ENCODE measurements at places on chromosomes 1 and 21. TPM values are rescaled to one million over a fixed set of nuclear protein-coding genes. Genes with fewer than 3 reads are reported as not detected.

Gene BACE2
- total RNA-seq: 60.8 TPM

Gene ZSCAN20
- 19.5 TPM for total RNA-seq

Gene EXTL1
- 1.6 TPM for total RNA-seq

Gene KMO
- total RNA-seq: 12.8 TPM

Gene CSMD2
- 9.2 TPM for total RNA-seq

Gene LGR6
- total RNA-seq: 3.6 TPM

Gene LRRN2
- 20.6 TPM for total RNA-seq

Gene RPE65
- total RNA-seq: 37.7 TPM

Gene PGLYRP4
- total RNA-seq: 0.27 TPM

Measured in camera-type eye (tissue), 1 donor.